Activated CD4-positive, CD25-positive, alpha-beta regulatory T cell (primary cell): ENCODE measurements at places on chromosomes 3 and 15.

DNA sequence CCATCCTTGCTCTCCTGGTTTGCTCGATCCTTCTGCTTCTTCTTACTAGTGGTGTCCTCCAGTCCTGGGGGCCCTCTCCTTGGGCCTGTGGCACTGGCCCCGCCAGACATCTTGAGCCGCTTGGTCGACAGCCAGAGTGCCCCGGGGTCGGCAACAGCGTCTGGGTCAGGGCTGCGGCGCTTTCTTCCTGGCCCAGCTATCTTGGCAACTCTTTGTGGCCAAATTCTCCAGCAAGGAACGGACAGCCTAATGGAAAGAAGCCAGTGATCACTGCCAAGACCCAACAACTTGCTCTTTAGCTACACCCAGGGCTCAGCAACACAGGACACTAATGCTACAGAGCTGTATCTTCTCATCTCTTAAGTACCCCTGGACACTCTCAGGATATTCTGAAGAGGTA is 1.6 kb downstream of the USP19 start:
- DNase-seq = no peak

DNA sequence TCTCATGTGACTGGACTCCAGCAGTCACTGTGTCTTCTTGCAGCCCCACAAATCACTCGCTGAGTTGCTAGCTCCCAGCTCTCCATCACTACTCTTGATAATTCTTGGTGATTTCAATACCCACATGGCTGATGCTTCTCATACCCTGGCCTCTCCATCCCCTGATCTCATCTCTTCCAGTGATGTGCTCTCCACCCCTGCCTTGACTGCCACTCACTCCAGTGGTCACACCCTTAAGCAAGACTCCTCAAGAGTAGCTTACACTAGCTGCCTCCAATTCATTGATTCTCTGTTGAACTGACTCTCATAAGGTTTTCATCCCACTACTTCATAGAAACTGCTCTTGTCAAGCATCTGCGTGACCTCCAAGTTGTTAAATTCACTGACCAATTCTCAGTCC is 837 bp downstream of the GRK7 start:
- DNase-seq = no peak

- DNase-seq = no peak
Observed at GRCh38 chr15:38707802-38708671, 143.4 kb upstream of the RASGRP1 start.

GRCh38 chr3:37174532-37175126 is at the start of gene LRRFIP2:
Gene LRRFIP2 (minus strand): TSS chr3:37174582. CDS start chr3:37148983, 25,599 bp downstream.
- no peak for DNase-seq

GRCh38 chr3:182967218-182968204 is 12.8 kb downstream of the DCUN1D1 start:
- DNase-seq = no peak

DNA sequence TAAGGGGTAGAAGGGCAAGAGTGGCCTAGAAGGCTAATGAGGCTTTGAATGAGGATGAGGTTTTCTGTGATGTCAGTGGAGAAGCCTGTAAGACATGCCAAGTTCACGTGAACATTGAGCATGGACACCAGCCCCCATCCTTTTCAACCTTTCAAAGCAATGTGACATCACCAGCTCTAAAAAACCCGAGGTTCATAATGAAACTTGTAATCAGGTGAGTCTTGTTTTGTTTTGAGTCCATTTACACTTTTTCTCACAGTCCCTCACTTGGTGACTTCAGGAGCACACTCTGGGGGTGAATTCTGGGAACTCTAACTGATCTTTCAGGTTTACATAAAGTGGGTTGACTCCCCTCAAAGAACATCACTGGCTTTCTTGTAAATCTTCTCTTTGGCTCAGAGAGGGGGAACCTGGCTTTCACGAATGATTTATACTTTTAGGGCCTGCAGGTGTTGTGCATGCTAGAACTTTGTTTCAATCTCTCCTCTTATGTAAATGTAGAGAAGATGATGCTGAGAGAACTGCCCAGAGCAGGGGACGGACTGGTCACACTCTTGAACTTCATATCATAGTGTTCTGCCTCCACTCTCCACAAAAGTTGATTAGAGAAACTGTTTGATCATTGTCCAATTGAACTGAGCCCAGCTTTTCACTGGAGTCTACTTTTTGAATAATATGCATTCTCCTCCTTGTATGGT is 224.7 kb upstream of the SATB1 start:
- DNase-seq = peak; percentile 0

GRCh38 chr15:51103330-51103729 is 8.6 kb upstream of the TNFAIP8L3 start:
- DNase-seq = no peak

GRCh38 chr3:82596805-82597204 is 835.4 kb upstream of the GBE1 start:
- DNase-seq = no peak

DNA sequence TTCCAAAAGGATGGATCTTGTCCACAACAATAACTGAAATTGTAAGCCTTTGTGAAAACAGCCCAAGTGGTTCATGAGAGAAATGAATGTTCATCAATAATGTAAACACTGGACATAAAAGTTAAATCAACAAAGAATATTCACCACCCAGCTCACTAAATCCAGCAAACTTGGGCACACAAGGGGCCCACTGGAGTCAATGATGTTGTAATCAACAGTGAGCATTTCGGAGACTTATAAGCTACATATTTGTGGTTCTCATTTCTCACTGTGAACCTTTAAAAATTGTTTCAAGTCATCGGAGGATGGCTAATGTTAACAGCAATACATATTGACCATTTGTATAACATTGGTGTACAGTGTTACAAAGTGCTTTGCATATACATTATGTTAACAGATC is 63.1 kb downstream of the VGLL4 start:
- no peak for DNase-seq

DNA sequence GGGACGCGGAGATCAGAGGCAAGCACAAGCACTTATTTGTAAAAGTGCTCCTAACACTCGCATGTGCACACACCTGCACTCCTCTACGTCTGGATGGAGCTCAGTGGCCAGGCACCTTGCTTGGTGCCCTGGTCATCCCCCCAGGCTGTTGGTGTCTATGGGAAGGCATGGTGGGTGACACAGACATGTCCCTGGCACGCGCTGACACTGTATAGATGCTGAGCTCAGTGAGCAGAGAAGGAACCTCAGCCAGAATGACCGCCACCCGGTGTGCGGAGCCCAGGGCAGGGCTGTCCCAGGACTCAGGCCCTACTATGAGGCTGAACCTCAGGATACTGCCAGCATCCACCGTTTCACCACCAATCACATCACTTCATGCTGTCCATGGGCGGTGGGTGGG is 64.5 kb downstream of the NIPA2 start:
- no peak for DNase-seq

DNA sequence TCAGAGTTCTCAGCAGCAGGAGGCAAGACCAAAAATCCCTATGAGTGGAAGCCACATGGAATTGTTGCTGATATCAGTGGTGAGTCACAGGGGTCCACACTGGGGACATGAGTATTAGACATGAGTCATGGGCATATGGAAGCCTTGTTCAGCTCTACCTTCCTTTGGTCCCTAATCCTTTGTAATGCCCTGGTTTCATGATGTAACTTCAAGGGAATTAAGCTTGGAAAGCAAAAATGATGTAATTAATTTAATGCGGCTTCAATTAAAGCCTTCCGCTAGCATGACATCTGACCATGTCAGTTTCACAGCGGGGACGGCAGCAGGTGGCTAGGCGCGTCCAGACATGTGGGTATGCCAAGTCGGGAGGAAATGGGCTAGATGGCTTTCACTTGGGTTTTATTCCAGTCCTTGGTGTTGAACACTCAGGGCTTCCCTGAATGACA is 176.1 kb upstream of the RGMA start:
- DNase-seq = no peak

DNA sequence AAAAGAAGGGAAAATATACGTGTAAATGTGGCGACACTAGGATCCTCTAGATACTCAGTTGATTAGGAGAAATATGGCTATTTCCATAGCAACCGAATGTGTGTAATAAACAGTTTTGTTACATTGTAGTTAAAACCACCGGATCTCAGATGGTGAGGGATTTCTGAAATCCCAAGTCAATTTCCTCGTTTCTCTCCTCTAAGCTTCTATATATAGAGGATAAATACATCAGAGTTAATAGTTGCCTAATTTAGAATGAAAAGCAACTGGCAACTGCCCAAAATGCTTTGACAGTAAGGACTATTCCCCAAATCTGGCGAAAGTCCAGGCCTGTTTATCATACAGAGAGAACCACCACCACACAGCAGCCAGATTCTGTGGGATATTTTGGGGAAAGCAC is 112.6 kb downstream of the GABRB3 start:
- no peak for DNase-seq

DNA sequence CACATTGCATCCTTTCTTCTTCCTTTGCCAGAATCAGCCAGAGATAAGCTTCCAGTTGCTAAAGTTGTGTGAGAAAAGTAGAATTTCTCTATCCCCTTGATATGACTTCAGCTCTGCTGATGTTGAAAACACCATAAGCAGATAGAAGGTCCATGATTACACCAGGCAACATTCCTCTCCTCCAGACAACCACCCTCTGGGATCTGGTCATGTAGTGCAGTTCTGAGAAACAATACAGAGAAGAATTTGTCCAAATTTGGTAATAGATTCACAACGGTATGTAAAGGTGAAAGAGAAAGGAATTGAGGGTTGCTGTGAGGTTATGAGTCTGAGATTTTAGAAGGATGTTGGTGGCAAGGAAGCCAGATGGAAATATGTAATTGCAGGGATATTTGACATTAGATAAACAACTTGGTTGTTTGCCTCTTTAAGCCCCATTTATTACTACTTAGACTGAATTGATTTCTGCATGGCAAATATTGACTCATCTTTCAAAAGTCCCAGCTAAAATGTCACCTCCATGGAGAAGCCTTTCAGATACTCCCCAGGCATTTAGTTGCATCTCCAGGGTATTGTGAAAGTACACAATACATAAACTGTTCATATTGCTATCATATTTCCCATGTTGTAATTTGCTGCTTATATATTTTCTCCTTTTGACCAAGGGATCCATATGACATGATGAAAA is 134.9 kb downstream of the GAP43 start:
- DNase-seq = no peak

DNA sequence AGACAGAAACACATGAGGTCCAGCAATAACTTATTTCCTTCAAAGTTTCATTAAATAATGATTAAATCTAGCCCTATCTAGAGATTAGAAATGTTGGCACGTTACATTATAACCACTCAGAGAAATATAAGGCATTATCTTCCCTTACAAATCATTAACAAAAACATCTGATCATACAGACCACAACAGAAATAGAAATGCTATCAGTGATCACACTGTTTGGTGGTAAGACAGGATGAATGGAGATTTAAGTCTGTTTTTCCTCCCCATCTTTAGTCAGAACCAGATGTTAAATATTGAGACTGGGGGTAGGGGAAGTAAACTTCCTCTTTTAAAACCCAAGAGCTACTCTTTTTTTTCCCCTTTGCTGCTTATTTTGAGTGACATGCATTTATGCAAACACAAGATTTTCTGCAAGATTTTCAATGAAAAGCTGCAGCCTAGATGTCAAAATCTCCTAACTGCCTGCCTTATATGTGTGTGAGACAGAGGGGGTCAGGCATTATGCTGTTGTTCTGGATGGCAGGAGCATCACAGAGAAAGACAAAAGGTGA is 70.4 kb downstream of the CBLB start:
- DNase-seq = no peak
